ENCODE measurements at places on chromosomes 4 and X.

GRCh38 chrX:78123190-78123589, 16.3 kb downstream of the TAF9B start:
- no peak for DNase-seq

DNA sequence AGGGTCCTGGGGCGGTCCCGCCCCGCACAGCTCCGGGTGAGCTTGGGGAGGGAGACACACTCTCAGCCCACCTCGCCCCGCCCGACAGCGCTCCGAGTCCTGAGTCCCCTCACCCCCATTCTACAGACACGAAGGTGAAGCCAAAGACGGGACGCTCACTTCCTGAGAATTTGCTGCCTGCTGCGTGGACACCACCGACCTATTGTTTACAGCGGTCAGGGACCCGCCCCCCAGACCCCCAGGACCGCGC, 796 bp upstream of the ZNF141 start:
- DNase-seq, result peak; percentile 27

- DNase-seq, result no peak
Observed at GRCh38 chr4:18869166-18869565, 847.6 kb upstream of the LCORL start.

GRCh38 chrX:35919536-35920309, at the start of gene CFAP47:
Gene CFAP47, plus strand, starts transcription at chrX:35919734. Its CDS starts 66 bp downstream, at chrX:35919800.
- no peak for DNase-seq

DNA sequence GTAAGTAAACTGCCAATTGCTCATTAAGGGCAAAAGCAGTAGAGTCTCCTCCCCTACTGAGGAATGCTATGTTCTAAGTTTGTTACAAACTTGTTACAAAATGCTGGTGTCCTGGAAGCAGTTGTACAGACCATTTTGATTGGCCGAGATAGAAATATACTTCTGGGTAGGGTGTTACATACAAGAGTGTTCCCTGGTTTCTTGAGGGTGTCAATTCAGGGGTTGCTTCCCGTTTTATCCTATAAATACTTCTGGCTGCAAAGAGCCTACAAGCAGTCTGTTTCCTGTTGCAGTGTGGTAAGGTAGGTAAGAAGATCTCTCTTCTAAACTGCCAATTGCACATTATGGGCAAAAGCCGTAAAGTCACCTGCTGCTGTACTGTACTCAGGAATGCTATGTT, 5.7 kb downstream of the TRPC5OS start:
- no peak for DNase-seq

- no peak for DNase-seq
Observed at GRCh38 chr4:74983253-74983635, 50.3 kb downstream of the PARM1 start.

GRCh38 chrX:69066966-69067525, 98.2 kb downstream of the PJA1 start:
- DNase-seq, result no peak

GRCh38 chrX:9370893-9371292, 94.0 kb upstream of the TBL1X start:
- DNase-seq, result no peak

DNA sequence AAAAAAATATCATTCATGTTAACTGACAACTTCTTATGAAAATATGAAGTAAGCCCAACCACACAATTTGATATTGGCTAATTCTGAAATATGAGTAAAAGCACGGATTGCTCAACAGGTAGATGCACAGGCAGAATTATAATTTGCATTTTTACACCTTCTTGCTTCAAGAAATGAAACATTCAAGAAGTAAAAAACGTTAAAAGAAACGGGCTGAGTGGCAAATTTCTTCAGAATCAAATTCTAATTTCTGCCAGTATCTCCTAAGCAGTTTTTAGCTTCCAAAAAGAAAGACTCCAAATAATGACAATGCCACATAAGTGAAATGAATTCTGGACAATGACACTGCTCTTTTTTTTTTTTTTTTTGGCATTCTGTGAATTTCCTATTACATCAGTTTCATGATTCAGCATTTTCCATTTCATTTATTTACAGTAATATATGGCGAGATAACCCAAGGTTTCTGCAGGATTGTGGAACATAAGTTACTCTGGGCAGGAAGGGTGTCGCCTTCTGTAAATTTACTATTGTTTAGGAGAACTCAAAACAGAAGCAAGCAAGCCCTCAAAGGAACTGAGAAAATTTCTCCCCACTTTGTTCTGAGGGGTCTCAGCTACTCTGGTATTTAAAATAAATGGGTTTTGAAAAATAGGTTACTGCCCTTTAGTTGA, 1.4 kb downstream of the SEL1L3 start:
- DNase-seq, result no peak

Data from activated gamma-delta T cell (primary cell).